ENCODE measurements at places on chromosomes 5 and 9.

GRCh38 chr5:132293066-132293991 lies 865 bp upstream of the SLC22A4 start:
- DNase-seq, result peak; percentile 96

- DNase-seq, result no peak
Observed at GRCh38 chr9:75593920-75594319, 296.6 kb upstream of the PCSK5 start.

GRCh38 chr5:114391321-114391720 lies 29.5 kb downstream of the KCNN2 start:
- DNase-seq, result no peak

DNA sequence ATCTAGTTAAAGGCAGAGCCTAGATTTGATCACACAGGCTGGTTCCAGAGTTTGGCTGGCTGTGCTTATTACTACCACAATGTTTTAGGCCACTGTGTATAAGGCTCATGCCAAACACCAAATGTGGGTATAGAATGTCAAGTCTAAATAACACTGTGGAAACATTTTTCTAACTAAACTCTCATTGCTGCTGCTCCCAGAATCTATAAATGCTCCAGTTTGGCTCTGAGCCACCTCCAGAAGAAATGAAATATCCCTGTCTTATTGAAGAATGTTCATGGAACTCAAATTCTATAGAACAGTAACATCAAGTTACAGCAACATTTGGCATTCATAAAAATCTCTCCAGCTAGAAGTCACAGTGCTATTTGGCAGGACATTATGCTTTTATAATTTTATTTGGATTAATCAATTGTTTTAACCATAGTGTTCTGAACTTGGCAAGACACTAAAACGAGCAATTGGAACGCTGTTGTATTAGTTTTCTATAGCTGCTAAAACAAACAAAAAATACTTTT lies 178.1 kb upstream of the COX7C start:
- DNase-seq, result no peak

GRCh38 chr5:83925955-83926337 lies 205.3 kb upstream of the HAPLN1 start:
- DNase-seq, result no peak

DNA sequence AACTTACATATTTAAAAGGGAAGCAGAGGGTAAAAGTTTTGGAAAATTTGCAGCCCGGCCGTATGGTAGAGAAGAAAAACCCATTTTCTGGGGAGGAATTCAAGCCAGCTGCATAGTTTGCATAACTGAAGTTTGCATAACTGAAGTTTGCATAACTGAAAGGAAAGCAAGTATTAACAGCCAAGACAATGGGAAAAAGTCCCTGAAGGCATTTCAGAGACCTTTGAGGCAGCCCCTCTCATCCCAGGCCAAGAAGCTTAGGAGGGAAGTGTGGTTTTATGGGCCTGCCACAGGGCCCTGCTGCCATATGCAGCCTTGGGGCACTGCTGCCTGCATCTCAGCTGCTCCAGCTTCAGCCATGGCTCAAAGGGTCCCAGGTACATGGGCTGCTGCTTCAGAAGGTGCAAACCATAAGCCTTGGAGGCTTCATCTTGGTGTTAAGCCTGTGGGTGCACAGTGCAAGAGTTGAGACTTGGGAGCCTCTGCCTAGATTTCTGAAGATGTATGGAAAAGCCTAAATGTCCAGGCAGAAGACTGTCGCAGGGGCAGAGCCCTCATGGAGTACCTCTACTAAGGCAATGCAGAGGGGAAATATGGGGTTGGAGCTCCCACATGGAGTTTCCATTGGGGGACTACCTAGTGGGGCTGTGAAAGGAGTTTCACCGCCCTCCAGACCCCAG lies 36.9 kb upstream of the CXCL14 start:
- no peak for DNase-seq

DNA sequence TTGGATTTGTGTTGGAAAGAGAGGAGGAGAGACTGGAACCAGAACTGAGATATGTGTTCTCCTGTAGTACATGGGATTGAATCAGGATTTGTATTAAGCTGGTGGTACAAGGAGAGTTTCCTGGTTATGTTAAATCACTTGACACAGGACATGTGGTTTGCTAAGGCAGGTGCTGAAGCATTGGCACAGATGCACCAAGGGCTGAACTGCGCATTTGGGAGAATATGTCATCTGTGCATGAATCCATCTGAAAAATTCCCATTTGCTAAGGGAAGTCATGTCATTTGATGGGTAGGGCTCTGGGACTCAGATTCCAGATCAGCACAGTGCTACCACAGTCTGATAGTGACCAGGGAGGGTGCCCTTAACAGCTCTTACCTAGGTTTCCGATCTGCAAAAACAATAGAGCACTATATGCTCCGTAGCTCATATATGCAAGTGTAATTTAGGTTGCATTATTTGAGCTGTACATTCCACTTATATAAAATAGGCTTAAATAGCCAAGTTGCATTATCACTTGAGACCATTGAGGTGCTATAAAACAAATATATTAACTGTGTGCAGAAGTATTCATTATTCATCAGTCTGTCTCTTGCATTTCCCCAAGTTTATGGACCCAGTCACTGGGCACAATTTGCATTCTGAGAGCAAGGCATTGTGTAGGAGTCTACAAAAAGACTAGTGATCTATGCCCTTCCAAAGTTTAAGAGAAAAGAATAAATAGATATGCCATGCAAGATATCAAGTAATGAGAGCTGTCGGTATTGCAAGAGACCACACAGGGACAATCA lies 55.2 kb downstream of the ADAMTS16 start:
- DNase-seq, result no peak

DNA sequence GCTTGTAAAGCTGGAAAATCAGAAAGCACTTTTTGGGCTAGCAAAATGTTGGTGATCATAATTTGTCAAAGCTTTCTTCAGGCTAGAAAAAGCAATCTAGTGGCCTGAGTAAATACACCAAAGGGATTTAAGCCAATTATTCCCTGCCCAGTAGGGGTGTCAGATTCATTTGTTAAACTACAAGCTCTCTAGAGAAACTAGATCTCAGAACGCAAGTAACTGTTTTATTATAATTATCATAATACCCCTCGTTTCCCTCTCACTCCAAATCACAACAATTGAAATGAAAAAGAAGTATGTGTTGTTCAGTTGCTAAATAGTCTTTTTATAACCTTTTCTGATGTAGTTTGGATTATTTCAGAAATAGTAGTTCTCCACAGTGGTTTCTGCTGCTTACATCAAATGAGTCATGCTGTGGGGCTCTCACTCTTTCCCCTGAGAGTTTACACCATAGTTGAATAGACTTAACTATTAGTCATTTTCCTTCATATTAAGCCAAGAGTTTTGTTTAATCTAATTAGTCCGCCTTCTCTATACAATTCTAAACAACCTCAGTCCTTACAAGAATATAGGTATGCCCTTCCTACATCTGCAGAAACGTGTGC lies 918.6 kb upstream of the DMAC1 start:
- no peak for DNase-seq

DNA sequence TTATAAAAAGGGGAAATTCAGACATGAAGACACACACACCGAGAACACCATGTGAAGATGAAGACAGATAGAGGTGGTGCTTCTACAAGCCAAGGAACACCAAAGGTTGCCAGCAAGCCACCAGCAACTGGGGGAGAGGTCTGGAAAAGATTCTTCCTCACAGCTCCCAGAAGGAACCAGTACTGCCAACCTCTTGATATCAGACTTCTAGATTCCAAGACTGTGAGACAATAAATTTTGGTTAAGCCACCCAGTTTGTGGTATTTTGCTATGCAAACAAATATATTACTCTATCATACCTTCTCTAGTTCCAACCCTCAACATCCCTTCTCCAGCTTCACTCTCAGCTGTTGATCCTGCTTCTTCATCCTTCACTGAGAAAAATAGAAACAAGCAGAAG lies 451.1 kb downstream of the EBF1 start:
- no peak for DNase-seq

GRCh38 chr9:114442022-114442421 lies 54.2 kb upstream of the AKNA start:
- no peak for DNase-seq

DNA sequence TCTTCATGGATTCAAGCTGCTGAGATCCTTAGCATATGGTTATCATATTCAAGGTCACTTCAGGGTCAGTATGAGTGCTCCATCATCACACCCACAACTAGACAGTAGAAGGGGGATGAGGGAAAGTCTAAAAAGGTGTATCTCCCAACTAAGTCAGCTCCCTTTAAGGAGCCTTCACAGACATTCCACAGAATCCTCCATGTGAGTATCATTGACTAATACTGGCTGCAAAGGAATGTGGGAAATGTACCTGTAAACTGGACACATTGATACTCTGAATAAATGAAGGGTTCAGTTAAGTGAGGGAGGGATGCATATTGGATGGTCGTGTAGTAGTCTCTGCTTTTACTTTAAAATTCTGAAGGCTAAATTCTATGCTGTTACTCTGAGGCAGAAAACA lies 330.7 kb downstream of the LRRC70 start:
- DNase-seq, result no peak

DNA sequence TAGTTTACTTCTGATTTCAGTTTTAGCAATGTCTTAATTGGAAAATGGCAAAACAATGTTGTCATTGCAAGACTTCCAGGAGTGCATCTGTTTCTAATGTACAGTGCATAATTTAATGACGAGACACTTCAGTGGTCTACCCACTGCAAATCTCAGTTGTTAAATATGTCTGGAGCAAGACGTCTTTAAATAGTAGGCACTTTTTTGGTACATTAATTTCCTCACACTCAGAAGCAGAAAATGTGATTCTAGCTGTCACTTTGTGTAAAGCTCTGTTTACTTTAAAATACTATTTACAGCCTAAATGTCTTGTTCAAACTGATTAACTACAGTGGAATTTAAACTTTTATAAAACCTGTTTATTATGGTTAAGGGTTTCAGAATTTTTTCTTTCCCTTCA lies 815.5 kb downstream of the TLE1 start:
- DNase-seq, result no peak

DNA sequence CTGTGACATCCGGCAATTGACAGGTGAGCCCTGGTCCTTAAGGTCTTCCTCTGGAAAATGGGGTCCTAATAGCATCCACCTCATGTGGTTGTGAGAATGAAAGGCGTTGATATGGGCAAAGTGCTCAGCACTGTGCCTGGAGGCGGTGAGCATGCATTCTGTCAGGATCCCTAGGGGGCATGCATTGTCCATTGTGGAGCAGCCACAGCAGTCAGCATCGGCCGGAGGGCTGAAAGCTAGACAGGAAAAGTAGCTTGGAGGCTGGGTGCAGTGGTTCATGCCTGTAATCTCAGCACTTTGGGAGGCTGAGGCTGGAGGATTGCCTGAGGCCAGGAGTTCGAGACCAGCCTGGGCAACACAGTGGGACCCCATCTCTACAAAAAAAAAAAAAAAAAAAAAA lies 122.2 kb downstream of the LHX2 start:
- DNase-seq, result no peak

DNA sequence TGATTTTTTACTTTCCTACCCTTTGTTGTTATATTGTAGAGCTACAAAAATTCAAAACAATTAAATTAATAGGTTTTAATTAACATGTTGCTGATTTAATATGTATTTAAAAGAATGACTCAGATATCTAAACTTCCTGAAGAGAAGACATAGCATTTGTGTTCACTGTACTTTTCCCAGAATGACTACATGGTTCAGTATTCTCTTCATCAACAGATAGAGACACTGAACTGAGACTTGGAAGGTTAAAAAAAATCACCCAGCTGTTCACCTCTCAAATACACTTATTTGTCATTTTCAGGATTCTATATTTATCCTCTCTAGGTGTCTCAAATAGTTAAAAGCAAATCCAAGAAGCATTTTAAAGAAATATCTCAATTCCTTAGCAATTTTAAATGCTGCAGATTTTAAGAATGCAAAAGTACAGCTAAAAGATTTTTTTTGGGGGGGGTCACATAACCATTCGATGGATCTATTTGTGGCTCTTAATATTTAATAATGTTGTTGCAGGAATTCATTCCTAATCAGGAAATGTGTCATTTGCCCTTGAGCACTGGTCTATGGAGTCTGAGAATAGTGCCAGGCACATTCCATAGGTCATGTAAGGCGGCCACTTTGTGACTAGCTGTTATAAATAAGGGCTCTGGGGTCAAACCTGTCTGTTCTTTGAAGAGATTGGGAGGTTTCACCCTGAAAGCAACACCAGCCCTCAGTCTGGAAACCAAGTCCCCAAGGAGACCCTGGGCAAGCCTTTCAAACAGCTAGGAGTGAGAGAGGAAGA lies 463.1 kb downstream of the NR2F1-AS1 start:
- no peak for DNase-seq

DNA sequence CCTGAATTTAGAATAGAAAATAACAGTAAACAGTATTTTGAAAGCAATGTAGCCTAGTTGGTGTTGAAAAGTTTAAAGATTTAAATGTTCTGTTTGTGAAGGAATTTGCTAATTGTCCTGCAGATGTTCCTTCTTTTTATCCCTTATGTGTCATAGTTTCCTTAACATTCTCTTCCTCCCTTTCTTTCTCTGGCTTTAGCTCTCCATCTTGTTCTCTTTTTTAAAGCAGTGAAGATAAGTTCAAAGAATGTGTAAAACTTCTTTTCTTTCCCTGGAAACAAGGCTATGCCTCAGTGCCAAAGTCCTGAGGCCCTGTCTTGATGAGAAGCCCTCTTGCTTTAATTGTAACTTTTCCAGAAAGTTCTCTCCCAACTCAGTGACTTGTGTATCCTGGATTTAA lies 24.4 kb upstream of the GAS1 start:
- DNase-seq, result no peak

- no peak for DNase-seq
Observed at GRCh38 chr5:126852841-126853271, 75.9 kb downstream of the LMNB1 start.

GRCh38 chr5:170135796-170136490 lies 30.2 kb downstream of the FOXI1 start:
- no peak for DNase-seq

GRCh38 chr5:30523061-30523460 lies 670.4 kb upstream of the CDH6 start:
- no peak for DNase-seq

DNA sequence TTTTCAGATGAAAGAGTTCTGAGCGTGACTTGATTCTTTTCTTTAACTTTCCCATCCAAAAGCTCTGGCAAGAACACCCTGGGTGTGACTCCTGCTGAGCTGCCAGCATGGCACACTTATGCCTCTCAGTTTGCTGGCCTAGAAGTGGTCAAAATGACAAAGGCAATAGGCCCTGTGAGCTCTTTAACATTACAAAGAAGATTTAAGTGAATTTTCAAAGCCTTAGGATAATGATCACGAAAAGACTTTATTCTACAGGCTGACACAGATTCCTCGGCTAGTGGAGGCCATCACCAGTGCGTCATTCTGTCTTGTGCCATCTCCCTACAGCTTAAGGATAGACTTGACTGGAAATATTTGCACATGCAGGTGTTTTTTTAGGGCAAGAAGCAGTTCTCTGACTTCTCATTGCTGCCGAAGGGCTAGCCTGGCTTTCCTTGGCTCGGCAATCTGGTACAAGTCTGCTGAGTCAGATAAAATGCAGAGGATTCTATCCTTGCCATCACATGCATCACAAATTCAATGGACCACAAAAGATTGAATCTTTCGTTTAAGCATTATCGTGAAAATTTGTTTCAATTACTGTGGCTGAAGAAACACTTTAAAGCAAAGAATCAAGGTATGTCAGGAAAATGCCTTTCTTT lies 311.5 kb downstream of the COX7C start:
- no peak for DNase-seq

- DNase-seq, result peak; percentile 54
Observed at GRCh38 chr5:5373351-5373989, 49.0 kb upstream of the ICE1 start.

- DNase-seq, result no peak
Observed at GRCh38 chr5:173634465-173634983, 18.1 kb upstream of the BOD1 start.

- DNase-seq, result no peak
Observed at GRCh38 chr5:72171667-72172066, 64.4 kb downstream of the MAP1B start.

Measured in uterus (tissue), 4 donors.